ENCODE measurements at places on chromosomes 3 and 15.

- no peak for DNase-seq
These were observed 409.8 kb downstream of the TBL1XR1 start for GRCh38 chr3:176787506-176787905.

DNA sequence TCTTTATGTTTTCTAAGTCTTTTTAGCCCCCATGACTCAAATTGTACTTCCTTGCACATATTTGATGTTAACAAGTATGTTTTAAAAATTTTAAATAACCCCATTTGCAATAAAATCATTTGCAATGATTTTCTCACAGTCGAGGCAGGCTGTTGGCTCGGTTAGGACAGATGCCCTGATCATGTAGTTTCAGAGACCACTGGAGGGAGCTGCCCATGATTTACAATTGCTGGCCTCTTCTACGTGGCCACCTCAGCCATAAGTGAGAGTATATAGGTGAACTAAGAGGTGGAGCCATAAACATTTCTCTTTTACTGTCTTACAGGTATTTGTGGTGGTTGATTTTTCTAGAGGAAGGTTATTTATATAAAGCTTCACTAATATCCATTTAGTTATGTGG, 1.7 kb downstream of the DTWD1 start:
- no peak for DNase-seq

- DNase-seq, result no peak
These were observed 244.0 kb downstream of the OCA2 start for GRCh38 chr15:27855137-27855536.

DNA sequence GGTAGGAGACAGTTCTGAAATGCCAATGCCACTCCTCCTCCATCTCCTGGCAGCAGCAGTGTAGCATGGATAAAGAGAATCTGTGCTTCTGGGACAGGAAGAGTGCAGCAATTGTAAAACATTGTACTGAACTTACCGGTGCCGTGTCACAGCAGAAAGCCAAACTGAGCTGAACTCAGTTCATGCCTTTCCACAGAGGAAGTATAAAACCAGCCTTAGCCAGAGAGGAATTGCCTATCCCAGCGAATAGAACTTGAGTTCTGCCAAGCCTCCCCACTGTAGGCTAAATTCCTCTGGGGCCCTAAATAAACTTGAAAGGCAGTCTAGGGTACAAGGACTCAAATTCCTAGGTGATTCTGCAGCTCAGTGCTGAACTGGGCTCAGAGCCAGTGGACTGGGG, 148.8 kb downstream of the SLC9A9 start:
- DNase-seq, result no peak

- no peak for DNase-seq
These were observed 1.6 kb downstream of the GOLGB1 start for GRCh38 chr3:121747976-121748375.

DNA sequence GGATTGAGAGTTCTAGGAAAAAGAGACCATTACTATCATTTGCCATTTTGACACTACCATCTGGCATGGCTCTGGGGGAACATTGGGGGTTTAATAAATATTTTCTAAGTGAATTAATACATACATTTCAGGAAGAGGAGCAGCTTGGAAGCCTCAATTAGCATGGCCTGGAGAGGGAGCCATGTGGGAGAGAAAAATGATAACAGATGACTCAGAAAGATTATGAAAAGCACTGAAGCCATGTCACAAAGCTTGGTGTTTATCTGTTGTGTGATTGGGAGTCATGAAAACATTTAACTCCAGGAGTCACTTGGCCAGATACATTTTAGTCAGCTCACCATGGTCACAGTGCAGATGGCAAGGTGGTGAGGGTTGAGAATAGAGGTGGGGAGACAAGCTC, 121.0 kb downstream of the SSR3 start:
- no peak for DNase-seq

- DNase-seq, result no peak
These were observed 2.2 kb upstream of the FAM240A start for GRCh38 chr3:46609944-46610722.

All from HS-27A (cell line).